ENCODE measurements at places on chromosomes 5 and 9.

DNA sequence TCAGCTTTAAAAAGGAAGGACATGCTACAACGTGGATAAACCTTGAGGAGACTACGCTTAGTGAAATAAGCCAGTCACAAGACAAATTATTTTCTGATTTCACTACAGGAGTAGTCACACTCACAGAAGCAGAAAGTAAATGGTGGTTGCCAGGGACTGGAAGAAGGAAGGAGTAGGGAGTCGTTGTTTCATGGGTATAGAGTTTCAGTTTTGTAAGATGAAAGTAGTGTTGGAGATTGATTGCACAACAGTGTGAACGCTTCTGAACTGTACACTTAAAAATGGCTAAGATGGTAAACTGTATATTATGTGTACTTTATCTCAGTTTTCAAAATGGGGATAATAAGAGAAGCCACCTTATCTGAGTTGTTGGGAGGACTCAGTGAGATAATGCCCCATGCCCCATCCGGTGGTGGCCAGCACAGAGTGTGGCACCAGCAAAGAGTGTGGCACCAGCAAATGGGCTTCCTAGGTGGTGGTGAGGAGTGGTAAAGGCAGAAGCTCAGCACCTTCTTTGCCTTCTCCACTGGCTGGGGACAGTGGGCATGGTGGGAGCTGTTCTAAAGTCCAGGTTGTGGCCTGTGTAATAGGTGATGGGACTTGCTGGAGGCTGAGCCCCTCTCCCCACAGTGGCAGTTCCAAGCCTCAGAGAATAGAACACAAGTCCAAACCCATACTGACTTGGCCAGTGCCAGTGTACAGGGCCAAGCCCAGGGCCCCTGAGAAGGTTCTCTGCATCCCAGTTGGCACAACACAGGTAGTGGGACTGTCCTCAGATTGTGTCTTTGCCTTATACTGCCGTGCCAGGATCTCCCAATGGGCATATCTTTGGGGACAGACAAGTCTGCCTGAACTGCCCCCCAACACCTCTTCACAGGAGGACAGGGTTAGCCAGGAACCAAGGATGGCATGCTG, 4.4 kb downstream of the SLC22A4 start:
- no peak for DNase-seq

- DNase-seq: no peak
Measured at GRCh38 chr9:120978987-120979386, 52.4 kb upstream of the TRAF1 start.

GRCh38 chr5:616484-617039, 4.4 kb downstream of the CEP72 start:
- no peak for DNase-seq

GRCh38 chr5:127875235-127876021, 172.2 kb downstream of the CCDC192 start:
- DNase-seq: peak; percentile 53

GRCh38 chr5:107293541-107294210, 377.1 kb downstream of the EFNA5 start:
- no peak for DNase-seq

GRCh38 chr5:132260051-132260450, 2.6 kb downstream of the PDLIM4 start:
- peak; percentile 4 for DNase-seq

DNA sequence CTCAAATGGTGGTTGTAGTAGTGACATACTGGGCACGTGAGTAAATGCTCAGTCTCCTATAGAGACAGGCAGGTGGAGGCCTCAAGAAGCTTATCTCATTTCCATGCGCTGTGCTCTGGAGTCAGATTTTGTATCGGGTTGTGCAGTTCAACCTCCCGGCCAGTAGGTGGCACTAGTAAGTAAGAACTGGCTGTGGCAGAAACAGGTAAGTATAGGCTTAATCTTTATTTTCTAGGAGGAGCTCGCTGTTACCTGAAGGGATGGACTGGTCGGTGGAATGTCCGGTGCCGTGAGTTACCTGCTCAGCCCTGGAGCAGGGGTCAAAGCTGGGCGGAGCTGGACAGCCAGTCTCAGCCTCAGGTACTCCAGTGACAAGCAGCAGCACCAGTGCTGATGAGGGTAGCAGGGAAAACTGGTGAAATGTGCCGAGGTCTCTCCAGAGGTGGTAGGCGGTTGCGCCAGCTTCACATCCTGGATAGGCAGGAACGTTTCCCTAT, 880.1 kb upstream of the SEMA6A start:
- no peak for DNase-seq

DNA sequence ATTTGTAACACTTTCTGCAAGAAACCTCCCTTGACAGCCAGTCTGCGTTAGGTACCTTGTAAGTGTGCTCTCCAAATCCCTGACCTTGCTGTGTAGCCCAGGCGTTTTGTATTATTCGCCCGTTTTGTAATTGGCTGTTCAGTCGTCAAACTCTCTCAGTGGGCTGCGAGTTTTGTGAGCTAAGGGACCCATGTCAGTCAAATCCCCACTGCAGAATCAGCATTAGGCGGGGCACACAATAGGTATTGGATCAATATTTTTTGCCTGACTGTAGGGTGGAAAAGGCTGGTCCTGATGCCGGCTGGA, 665 bp downstream of the DNAJC18 start:
- DNase-seq: no peak

DNA sequence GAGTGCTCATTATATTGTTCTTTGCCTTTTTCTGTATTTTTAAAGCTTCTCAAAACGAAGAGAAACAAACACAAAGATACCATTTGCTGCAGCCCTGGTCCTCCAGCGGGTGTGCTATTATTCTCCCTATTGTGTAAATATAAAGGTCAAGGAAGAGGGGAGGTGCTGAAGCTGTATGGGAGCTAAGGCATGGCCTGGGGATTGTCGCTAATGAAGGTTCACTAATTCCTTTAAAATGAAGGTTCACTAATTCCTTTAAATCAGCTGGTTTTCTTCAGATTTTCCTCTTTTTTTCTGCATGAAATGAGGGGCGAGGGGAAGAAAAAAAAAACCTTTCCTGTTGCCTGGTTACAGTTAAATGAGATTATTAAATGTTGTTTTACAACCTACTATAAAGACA, 74.5 kb upstream of the MAP1B start:
- no peak for DNase-seq

DNA sequence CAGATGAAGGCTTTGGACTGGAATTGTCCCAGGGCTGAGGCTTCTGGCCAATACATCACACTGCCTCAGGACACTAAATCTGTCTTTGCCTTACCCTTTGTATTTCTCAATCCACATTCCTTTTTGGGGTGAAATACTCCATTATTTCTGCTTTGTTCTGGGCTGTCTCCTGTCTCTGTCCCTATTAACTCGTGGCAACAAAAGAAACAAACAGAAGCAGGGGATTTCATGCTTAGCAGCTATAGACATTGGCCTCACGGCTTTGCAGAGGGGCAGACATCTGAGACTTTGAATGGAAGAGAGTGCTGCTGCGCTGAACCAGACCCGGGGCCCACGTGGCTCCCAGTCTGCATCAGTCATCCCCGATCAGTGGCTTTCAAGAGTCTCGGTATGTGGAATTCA, 129.7 kb downstream of the ARL15 start:
- DNase-seq: no peak

Data from heart right ventricle (tissue), 16 donors.